ENCODE measurements at places on chromosomes 13 and 19.

DNA sequence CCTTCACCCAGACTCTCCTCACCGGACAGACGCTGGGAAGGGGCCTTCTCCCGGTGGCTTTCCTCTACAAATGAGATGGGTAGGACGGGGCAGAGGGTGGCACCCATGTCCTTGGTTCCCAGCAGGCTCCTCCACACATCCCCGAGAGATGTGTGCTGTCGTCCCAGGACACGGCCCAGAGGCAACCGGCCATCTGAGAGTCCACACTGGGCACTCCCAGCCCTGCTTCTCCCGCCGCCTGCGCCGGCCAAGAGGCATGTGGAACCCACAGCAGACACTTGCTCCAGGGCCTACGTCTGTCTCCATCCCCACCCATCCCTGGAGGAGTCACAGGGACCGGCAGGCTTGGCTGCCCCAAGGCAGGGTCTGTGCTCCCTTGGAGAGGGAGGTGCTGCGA lies 179.9 kb downstream of the KDM4B start:
- no peak for DNase-seq

GRCh38 chr19:2227415-2228156 lies 8.5 kb downstream of the PLEKHJ1 start:
- DNase-seq: no peak

DNA sequence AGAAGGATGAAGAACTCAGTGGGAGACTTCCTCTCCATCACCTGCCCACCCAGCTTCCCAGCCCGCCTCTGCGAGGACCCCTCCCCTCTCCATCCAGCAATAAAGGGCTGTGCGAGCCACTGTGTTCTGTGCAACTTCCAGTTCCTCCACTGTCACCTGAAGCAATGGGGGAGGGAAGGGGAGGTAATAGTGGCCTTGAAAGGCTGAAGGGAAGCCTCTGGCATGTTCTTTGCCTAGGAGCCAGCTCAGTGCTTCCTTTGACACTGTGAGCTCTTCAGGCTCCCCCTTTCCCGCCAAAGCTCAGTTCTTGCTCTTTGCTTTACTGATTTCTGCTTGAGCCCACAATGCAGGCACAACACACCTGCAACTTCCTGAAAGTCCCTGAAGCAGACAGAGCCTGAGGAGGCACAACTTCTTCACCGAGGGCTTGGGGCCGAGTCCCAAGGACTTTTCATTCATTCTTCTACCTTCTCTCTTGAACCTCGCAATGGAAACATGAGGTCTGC lies 73.2 kb upstream of the DOCK9 start:
- no peak for DNase-seq

DNA sequence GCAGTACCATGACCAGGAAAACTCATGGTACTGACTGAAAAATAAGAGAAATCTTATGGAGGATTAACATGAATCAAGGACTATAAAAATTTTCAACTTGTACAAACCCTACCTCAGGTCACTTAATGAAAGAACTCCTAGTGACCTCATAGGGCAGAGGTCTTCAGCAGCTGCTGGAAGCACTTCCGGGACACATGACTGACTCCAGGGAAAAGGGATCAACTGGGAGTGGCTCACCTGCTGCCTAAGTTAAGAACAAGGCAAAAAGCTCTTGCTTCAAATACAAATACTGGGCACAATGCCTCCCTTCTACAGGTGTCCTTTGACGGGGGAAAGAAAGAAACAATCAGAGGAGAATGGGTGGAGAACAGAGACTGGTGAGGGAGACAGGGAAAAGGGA lies 18.6 kb downstream of the DOCK9 start:
- no peak for DNase-seq
